HFFc6 (cell line): ENCODE measurements at places on chromosomes 6 and 20.

DNA sequence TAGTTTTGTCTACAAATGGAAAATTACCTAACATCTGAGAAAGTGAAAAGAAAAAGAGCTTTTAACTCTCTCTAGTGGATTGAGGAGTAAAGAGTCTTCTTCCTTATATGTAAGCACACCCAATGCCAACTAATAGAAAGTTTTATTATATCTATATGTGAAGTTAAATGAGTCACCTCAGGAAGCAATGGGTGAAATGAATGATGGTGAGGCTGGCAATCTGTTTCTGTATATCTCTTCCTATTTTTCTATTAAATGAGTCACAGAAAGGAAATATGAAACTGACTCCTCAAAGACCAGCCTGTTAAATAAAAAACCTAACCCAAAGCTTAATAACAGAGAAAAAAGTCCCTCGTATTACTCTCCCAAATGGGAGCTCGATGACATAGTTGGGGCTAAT, 71.3 kb downstream of the OTOR start:
- no peak for DNase-seq

GRCh38 chr6:39075010-39075686, 26.6 kb downstream of the GLP1R start:
- no peak for DNase-seq

DNA sequence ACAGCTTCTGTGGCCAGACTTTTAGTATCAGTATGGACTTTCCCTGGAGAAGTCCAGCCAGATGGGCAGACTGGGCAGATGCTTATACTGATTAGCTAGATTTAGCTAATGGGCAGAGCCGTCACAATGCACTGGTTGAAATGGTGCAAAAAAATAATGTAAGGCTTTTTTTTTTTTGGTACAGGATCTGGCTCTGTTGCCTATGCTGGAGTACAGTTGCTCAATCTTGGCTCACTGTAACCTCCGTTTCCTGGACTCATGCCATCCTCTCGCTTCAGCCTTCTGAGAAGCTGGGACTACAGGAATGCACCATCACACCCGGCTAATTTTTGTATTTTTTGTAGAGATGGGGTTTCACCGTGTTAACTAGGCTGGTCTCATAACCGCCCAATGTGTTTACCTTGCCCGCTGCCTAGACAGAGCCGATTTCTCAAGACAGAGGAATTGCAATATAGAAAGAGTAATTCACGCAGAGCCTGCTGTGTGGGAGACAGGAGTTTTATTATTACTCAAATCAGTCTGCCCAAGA, 16.4 kb upstream of the KIFC1 start:
- DNase-seq: peak; percentile 65

DNA sequence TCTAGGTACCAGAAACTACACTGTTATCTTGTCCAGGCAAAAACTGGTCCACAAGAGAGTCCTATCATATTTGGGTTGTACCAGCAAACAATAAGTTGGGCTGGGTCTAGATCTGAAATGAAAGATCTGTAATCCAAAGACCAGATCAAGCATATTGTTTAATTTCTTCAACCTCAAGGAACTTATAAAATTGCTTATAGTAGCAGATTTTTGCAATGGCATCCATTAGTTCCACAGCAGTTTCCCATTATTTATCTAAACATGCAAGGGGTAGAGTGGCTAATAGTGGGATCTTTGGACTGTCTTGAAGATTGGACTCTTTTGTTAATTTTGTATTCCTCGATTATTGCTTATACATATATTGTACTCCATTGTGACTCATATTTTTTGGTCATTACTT, 40.5 kb upstream of the SNAP25 start:
- DNase-seq: no peak

DNA sequence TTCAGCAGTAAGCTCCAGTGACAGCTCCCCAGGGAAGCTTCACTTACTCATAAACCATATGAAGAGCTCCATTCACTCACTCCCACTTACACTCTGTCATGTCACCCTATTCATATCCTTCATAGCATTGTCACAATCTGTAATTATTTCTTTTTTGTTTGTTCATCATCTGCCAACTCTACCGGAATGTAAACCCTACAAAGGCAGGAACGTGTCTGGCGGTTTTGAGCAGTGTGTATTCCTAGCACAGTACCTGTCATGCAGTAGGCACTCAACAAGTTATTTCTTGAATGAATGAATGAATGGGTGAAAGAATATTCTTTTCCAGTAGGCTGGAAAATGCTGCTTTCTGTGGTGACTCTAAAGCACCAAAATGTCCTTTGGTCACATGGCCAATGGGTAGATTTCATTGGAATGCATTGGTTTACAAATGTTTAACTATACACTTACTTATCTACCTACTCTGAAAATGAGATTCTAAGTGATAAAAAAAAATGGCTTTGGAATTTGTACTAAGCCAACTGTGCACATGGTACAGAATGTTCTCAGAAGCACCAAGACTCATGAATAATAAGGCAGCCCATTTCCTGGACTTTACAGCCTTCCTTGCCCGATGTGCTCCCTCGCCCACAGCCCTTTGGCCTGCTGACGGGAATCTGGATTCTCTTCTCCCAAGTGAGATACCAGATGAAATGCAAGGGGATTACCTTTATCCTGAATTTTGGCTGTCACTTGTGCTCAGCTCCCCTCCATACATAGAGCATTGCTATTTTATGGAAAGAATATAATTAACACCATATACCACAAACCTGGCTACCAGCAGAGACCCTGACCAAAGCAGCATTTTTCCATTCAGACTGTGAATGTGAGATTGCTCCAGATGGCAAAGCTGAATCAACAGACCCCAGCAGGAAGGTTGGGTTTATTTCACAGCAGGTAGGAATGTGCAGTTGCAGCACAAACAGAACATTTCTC, 273.3 kb downstream of the ALDH8A1 start:
- no peak for DNase-seq

DNA sequence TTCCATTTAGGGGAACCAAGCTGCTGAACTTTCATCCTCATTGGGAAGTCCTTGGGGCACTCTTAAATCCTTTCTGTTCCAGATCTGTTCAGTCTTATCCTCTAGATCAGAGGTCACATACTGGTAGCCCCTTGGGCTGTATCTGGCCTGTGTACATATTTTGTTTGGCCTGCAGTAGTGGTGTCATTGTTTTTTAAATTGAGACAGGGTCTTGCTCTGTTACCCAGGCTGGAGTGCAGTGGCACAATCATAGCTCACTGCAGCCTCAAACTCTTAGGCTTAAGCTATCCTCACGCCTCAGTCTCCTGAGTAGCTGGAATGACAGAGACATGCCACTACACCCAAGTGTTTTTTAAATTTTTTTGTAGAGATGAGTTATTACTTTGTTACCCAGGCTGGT, 14.8 kb downstream of the RALY start:
- DNase-seq: no peak

DNA sequence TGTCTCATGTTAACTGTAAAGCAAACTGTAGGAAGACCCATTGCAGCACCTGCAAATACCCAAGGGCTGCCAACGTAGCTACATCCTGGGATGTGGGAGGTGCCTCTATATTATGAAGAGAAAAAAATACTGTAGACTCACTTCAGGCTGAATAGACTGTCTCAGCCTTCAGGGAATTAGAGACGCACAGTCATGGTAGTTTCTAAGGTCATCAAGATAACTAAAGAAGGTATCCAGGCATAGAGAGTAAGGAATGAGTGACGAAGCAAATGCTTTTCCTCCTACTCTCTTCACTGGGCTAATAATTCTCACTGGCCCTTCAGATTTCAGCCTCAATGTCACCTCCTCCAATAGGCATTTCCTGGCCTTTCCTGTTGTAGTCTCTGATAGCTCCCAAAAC, 121.6 kb upstream of the ECI2 start:
- peak; percentile 84 for DNase-seq
